H54 (cell line): ENCODE measurements at places on chromosomes 2 and 18.

DNA sequence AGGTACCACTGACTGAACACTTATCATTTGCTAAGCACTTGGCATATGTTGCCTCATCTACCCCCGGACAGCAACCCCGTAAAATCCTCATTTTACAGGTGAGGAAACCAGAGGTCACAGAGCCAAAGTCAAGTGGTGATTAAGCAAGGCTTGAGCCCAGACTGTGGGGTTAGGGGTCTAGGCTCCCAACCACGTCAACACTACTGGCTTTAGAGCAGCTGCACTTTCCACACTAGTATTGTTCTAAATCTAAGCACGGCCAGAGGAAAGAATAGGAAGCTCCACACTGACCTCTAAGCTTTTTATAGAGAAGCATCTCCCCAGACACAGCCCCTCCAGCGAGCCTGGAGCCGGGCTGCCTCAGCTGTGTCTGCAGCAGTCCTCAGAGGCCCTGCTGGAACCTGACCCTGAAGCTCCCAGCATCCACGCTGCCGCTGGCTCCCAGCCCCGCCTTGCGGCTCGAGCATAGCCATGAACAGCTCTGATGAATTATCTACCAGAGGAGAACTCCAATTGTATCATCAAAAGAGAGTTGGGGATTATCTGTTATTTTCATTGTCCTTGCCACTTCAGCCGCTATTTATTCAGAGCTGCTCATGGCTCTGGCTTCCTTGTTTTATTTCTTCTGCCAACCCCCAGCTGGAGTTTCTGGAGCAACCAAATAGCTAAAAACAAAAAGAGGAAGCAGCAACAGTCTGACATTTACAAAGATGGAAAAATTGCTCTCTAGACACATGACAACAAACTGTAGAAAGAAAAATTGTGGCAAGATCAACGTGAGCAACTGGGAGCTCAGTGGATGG, 62.2 kb upstream of the RTN4 start:
- no peak for DNase-seq

- no peak for DNase-seq
These were observed 68.6 kb downstream of the DGKD start for GRCh38 chr2:233422649-233423551.

- no peak for DNase-seq
These were observed 24.2 kb downstream of the LMAN2L start for GRCh38 chr2:96715658-96716057.

DNA sequence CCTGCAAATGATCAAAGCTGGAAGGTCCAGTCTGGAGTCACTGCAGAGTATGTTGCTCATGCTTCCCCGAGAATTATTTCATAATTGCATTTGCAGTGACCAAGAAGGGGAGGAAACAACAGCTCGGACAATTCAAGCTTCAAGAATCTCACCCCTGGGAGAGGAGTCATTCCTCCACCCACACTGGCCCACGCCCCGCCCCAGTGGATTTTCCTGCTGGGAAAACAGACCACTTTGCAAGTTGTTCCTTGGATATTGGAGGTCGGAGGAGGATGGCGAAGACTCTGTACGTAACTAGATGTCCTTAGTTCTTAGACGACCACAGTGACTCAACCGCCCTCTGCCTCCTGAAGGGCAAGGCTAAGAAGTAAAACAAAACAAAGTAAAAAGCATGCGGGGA, 159.4 kb downstream of the TPO start:
- no peak for DNase-seq

DNA sequence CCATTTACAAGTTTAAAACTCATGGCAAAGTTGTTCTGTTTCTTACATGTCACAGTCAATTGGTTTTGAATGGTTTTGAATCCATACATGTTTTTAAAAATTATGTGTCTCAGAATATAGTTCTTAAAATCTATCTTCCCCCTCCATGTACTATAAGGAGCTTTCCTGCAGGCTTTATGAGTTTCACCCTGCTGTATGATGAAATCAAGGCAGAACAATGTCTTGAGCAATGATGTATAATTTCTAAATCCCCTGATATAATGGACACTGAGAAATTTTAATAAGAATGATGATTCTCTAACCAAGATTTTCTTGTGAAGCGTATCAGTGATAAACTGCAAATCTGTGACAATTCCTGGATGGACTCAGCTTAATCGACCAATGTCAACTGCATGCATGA, 10.6 kb upstream of the ZNF516 start:
- DNase-seq, result no peak

GRCh38 chr2:161046876-161047275, 113.4 kb upstream of the TANK start:
- DNase-seq, result no peak

DNA sequence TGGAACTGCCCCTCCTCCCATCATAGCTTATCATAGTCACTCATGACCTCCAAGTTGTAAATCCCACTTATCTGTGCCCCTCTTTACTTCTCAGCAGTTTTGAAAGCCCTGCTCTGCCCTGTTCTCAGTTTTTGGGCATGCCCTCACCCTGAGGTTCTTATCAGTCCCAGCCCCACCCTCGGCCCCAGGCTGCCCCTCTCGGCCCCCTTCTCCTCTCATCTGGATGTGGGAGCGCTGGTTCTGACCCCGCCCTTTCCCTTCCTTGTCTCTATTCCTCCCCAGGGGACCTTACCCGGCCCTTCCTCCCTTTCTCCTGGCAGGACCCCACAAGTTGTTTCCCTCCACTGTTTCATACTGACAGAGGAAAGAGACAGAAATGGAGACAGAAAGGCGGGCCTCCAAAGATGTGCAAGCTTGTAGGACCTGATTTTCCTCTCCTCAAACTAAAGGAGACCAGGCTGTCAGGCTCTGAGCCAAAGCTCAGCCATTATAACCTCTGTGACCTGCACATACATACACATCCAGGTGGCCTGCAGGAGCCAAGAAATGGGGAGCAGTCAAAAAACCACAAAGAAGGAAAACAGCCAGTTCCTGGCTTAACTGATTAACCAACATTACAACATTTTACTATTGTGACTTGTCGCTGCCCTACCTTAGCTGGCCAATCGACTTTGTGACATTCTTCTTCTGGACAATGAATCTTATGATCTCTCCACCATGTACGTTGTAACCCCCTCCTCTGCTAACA, 171.0 kb upstream of the HS6ST1 start:
- no peak for DNase-seq

DNA sequence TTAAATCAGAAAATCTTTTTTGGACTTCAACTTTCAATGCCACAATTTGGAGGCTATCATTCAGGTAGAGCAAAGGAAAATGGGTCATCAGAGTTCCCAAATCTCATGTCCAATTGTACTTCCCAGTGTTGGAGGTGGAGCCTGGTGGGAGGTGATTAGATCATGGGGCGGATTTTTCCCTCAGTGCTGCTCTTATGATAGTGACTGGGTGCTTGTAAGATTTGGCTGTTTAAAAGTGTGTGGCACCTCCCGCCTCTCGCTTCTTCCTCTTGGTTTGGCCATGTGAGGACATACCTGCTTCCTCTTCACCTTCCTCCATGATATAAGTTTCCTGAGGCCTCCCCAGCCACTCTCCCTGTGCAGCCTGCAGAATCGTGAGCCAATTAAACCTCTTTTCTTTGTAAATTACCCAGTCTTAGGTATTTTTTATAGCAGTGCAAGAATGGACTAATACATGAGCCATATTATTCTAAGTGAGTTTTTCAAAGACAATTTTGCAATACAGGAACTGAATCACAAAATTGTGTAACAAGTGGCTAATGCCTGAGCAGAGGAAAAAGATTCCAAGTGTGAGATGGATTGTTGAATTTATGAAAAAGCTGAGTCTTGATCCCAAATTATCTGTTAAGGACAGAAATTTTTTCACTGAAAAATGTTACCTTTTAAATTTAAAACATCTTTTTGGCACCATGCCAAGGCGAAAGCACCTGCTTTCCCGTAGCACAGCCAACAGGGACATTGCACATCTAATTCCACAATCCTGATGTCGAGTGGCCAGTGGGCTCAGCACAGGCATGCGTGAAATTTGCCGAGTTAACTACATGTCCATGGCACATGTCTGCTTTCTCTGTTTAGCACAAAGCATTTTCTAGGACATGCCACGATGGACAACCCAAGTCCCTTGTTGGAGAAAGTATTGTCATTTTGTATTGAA, 150.9 kb downstream of the COL6A3 start:
- DNase-seq, result no peak
